ENCODE measurements at places on chromosomes 5 and 9. TPM values are rescaled to one million over a fixed set of nuclear protein-coding genes. Genes with fewer than 3 reads are reported as not detected.
A peak's percentile ranks its signal among the peaks of the same experiment; 100 is the strongest.

DNA sequence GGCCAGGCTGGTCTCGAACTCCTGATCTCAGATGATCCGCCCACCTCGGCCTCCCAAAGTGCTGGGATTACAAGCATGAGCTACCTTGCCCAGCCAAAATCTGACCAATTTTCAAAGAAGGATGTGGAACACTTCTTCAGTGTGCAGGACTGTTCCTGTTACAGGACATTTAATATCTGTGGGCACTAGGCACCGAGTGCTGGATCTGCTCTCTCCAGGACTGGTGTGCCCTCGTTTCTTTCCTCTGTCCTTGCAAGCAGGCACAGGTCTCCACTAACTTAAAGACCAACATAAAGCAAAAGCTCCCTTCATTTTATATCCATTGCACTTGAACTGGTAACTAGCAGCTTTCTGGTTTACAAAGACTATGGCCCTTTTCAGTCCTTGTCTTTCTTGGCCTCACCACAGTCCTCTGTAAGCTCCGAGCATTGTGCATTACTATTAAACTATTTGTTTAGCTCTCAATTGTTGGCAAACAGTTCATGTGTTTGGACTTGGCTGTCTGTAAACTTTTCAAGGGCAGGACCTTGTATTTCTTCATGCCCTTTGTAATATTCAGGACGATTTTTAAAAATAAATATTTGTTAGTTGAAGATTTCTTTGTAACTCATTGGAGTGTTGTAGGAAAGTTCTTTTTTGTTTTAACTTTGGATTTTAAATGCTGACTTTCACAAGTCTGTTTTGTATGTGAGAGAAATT, 37.3 kb downstream of the ARHGEF28 start:
- DNase-seq = no peak

The PCDHGA11 gene
- 1.8 TPM for polyA plus RNA-seq

GRCh38 chr5:88727705-88728313, 155.2 kb downstream of the MEF2C start:
- peak; percentile 46 for DNase-seq

DNA sequence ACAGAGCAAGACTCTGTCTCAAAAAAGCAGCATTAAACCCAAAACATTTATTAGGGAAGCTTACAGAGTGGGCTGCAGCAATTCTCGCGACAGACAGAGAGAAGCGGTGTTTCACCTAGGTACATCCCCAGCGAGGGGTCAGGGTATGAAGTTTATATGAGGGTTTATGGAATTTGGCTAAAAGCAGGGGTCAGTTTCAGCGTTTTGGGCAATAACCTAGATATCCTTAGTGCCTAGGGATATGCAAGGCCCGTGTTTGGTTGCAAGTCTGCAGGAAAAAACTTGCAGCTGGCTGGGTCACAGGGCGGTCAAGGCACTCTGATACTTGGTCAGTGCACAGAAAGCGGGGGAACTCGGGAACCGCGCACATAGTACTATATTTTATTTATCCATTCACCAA, 649 bp upstream of the GLE1 start:
- no peak for DNase-seq

GRCh38 chr9:135199489-135199888, 112.0 kb downstream of the OLFM1 start:
- no peak for DNase-seq

DNA sequence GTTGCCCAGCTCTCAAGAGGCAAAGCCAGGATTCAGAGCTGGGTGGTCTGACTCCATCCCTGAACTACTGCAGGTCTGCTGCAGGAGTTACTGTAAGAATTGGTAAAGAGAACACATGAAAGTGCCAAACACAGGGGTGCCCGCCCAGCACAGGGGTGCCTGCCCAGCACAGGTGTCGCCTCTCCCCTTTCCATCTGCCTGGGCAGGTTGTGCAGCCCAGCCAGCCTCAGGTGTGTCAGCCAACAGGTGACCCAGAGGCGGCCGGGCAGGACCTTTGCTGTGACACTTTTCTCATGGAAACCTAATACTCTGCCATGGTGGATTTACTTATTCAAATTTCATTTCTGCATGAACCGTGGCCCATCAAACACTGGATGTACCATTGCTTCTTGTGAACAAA, 289.7 kb upstream of the IRX4 start:
- DNase-seq = no peak

DNA sequence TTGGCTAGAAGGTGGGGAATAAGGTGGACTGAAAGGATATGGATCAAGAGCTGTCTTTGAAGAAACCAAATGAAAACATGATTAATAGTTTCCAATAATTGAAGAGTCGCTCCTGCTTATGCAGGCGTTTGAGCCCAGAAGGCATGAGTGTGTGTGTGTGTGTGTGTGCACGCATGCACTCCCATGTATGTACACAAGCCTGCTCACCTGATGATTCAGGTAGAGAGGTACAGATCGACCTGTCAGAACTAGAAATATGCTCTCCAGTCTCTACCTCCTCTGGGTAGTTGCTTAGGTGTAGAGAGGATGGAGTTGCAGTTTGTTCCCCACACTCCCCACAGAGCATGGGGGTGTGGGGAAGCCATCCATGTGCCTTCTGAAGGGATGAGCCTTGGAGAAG, 1.1 kb upstream of the FGF1 start:
- DNase-seq = no peak

- no peak for DNase-seq
Measured at GRCh38 chr9:120923620-120924328, 2.8 kb downstream of the TRAF1 start.

- DNase-seq = no peak
Measured at GRCh38 chr5:94209774-94210355, 408.5 kb downstream of the KIAA0825 start.

DNA sequence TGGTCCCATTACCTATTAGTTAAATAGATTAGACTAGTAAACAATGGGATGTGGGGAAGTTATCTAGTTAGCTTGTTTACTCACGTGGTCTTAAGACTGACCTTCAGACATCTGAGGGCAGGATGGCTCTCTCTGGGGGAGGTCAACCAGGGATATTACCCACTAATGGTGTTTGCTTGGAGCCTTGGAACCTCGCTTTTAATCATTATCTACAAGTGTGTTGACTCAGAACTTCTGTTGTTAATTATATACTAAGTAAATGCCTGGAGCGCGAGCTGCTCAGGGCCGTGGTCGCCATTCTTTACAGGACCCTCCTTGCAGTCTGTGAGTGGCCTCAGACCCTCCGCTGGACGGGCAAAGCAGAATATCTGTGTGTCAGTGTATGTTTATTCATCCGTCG, 48.5 kb upstream of the ZNF354A start:
- peak; percentile 74 for DNase-seq

DNA sequence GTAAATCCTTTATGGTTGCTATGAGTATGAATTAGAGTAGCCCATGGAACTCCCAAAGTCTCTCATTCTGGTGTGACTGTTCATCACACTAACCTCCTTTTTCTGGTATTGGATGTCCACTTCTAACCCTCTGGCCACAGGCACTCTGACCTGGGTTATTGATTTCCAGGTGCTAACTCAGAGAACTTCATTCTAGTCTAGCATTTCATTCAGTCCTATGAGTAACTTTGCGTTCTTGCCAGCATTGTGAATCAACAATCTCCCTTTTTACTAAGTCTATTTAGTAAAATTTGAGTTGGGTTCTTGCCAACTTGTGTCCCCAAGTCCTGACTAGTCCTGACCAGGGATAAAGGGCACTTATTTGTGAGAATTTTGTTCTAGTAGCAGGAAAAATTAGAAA, 103.5 kb downstream of the SNX18 start:
- DNase-seq = no peak

The LEAP2 gene
- 30.5 TPM for polyA plus RNA-seq

The COMMD10 gene
- 37.6 TPM for polyA plus RNA-seq

GRCh38 chr5:161676103-161676502, 9.4 kb upstream of the GABRA6 start:
- DNase-seq = peak; percentile 23

The SHOC1 gene
- polyA plus RNA-seq = 0.12 TPM

The MAP1B gene
- 115 TPM for polyA plus RNA-seq

The EIF4E1B gene
- polyA plus RNA-seq = not detected

DNA sequence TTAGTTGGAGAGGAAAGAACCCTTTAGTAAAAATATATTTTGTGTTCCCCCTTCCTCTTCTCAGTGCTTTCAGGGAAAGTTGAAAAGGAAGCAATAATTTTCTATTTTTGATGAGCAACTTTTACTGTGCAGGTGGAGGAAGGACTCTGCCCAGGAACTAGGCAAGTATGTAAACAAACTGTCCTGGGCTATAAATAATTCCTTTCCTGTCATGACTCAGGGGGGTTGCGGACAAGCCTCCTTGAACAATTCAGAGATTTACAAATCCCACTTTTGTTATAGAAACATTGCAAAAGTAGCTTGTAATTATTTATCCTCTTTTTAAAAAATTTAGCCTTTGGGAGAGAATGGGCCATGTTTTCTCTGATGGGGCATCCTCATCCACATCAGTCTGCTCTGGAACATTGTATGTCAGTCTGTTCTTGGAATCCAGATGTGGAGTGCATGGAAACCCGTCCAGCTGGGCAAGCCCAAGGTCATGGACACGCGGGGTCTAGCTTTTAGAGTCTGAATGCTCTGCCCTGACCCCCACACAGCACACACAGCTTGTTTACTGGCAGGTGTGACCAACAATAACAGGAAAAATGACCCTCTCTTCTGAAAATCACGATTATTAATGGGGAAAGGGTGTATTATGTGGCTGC, 127.6 kb downstream of the GADD45G start:
- DNase-seq = peak; percentile 59

The IL3 gene
- polyA plus RNA-seq = not detected

GRCh38 chr9:136571531-136571930, 25.7 kb upstream of the NOTCH1 start:
- DNase-seq = no peak

The MELK gene
- 6.9 TPM for polyA plus RNA-seq

The TLE4 gene
- 29.6 TPM for polyA plus RNA-seq

- no peak for DNase-seq
Measured at GRCh38 chr5:166881802-166882201, 1409.6 kb upstream of the WWC1 start.

DNA sequence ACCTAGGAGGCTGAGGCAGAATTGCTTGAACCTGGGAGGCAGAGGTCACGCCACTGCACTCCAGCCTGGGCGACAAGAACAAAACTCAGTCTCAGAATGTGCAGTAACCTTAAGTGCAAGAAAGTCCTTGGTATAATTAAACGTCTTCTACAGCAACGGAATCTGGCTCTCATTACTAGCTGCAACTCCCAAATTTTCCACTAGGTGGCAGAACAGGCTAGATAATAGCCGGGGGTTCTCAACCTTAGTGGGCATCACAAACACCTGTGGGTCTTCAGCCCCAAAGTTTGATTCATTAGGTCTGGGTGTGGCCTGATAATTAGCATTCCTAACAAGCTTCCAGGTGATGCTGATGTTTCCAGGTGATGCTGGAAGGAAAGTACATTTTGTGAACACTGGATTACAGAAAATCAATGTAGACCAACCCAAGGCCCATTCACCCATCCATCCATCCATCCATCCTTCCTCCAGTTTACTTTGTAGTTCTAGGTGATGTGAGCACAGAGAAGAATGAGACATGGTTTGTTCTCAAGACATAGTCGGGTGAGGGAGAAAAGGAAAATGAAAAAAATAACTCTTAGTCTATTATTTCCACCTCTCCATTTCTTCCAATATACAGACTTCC, 37.3 kb downstream of the FBXW2 start:
- DNase-seq = peak; percentile 72

The NDFIP1 gene
- polyA plus RNA-seq = 61.3 TPM

The SLC23A1 gene
- polyA plus RNA-seq = 3.3 TPM

GRCh38 chr5:172940268-172941066, 18.8 kb upstream of the RPL26L1 start:
- DNase-seq = no peak

The SPATA6L gene
- 2.0 TPM for polyA plus RNA-seq

The SERF1B gene
- 55.3 TPM for polyA plus RNA-seq

The TRIM36 gene
- polyA plus RNA-seq = 1.3 TPM

DNA sequence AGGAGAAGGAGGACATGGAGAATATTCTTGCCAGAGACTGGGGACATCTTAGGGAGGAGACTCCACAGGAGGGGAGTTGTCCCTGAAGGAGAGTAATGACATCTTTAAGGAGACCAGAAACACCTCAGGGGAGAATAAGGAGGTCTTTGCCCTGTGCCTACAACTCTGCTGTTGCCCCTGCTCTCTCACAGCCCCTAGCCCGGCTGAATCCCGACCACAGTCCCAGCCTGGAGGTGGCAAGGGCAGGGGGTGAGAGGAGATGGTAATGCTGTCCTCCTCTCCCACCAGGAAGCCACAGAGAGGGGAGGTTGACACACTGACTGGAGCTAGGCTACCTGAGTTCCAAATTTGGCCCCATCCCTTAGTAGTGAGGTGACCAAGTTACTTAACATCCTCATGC, 30.2 kb upstream of the ENHO start:
- DNase-seq = no peak

DNA sequence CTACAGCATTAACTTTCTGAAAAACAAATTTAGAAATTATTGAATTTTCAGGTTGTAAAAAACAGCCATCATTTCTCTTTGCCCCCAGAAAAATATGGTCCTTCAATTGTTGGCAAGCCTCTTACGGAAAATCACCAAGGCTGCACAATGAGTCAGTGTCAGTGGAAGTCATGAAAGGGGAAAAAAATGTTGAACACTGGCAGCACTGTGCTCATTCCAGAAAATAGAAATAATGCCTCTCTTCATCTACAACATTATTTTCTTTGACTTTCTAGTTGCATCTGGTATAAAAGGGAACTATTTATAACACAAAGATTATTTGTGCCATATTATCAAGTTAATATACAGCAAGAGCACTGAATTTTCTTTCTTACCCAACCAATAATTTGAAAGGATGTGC, 26.7 kb upstream of the STK32A start:
- no peak for DNase-seq

DNA sequence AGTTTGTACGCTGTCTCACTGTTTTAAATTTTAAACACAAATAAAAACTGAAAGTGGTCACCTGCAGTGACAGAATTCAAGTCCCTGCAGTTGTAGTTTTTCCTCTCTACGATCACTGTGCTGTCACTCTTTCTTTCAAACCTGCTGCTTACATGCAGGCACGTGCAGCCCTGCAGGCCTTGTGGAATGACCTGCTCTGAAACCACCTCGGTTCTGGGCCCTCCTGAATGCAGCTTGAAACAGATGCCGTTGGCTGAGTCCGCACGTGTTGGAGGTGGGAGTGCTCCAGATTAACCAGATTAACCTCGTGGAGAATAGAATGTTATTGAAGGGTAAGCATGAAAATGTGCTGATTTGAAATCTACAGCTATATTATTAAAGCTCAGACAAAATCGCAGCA, 126.0 kb upstream of the ERCC6L2 start:
- DNase-seq = no peak

DNA sequence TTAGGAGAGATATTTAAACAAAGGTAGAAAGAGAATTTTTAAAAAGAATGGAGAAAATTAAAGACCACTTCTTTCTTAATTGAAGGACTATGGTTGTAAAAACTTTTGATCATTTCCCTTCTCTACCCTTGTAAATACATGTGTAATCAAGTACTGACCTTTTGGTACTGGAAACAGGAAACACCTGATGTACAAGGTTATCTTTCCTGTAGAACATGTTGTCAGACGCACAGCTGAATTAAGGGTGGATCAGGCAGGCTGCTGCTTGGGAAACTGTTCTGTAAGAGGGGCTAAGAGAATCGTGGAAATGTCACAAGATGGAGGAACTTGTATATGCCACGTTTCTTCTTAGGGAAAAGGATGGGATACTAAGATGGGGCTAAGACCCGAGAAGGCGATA, 341.6 kb downstream of the ZNF608 start:
- no peak for DNase-seq

The FAM81B gene
- not detected for polyA plus RNA-seq

The ANKRD31 gene
- polyA plus RNA-seq = 0.44 TPM

- DNase-seq = no peak
Measured at GRCh38 chr5:168608386-168608785, 29.2 kb upstream of the PANK3 start.

Data from hepatocyte (in vitro differentiated cells).